ENCODE measurements at places on chromosomes 12 and 14.
A peak's percentile ranks its signal among the peaks of the same experiment; 100 is the strongest.

GRCh38 chr12:26273811-26274210 is 78.4 kb downstream of the SSPN start:
- DNase-seq = no peak

DNA sequence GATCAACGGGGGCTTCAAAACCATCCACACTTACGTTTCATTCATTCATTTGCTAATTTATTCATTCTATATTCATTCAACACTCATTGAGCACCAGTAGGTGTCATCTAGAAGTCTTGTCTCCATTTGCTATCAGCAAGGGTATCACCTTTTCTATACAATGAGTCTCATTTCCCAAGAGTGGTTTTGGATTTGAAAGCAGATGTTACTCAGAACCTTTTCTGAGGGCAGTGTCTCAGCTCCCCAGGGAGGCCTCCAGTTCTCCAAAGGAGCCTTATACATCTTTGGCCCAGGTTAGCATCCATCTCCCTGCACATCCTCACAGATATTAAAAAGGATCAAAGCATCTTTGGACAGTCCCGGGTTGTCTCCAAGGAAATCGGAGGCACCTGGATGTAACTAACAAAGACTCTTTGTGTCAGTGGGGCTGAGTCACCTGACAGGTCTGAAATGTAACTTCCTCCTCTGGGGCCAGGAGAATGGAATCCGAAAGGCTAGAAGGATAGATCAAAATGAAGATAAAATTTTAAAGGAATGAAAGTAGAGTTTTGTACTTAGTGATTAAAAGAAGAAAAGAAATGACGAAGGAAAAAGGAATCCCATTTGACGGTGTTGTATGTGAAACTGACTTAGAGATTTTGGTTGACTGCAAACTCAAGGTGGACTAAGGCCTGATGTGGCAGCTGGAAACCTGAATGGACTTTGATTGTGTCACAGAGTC is 103.0 kb downstream of the VCPKMT start:
- no peak for DNase-seq

DNA sequence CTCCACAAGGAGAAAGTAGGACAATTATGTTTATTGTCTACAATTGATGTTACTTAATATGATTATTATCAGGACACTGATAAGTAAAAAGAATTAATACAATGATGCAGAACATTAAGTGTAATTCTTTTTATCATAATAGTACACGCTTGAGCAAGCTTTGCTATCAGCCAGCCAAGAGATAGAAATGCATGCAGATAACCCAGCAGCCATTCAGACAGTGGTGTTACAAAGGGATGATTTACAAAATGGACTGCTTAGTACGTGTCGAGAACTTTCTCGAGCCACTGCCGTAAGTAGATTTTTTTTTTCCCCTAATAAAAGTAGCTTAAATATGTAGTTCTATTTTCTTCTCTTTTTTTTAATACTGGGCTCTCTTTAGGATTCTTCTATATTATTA is 116.9 kb upstream of the AEBP2 start:
- DNase-seq = no peak

DNA sequence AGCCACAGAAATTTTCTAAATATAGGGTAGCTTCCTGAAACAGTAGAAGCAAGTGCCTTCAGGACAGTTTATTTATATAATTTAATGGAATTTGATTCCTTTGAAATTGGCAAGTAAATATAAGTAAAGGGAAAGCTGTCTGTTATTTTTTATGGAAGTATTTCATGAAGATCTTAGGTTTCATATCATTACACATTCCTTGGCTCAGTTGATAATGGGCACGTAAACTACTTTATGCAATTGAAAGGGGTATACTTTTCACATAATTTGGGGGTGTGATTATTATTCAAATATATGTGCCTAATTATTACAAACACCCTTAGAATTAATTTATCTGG is 71.1 kb upstream of the RAP1B start:
- DNase-seq = no peak

DNA sequence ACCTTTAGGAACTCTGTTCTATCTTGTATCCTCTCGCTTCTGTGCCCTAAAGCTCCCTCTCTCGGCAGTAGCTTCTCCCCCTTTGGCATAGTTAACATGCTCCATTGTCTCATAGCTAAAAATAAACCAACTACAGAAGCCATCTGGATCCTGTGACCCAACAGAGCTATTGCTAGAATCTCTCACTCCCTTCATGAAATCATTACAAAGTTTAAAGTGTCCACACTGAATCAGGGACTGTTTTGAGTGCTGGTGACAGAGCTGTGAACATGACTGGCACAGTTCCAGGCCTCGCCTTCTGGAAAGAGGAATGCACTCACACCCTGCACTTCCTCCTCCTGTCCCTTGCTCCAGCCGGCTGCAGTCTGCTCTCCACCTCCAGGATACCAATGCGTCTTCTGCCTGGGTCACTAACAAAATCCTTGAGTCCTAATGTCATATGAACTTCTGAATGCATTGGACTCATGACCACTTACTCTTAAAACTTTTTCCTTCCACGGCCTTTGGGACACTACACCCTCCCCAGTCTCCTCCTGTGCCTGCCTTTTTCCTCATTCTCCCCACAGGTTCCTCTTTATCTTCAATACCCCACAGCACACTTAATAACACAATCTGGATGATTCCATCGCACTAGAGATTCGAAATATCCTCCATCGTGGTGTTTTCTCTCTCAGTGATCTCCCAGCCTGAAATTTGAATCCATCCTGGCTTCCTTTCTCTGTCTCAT is 13.2 kb downstream of the PLBD1 start:
- no peak for DNase-seq

- no peak for DNase-seq
Measured at GRCh38 chr12:103879048-103879692, 38.1 kb upstream of the NT5DC3 start.

- no peak for DNase-seq
Measured at GRCh38 chr14:101535701-101536207, 25.5 kb upstream of the DIO3 start.

- no peak for DNase-seq
Measured at GRCh38 chr14:93788543-93789227, 400 bp upstream of the PRIMA1 start.

DNA sequence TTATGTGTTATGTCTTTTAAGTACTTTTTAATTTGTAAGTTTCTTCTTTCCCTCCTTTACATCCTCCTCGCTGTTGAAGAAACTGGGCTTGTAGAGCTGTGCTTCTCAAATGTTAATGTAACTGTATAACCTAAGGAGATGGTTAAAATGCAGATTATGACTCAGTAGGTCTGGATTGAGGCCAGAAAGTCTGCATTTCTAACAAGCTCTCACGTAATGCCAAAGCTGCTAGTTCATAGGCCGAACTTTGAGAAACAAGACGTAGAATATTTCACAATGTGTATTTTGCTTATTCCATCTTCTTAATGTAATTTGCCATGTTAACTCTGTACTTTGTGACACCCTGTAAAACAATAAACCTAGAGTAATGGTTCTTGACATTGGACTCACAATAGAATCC is 193.3 kb upstream of the SYT1 start:
- DNase-seq = no peak

DNA sequence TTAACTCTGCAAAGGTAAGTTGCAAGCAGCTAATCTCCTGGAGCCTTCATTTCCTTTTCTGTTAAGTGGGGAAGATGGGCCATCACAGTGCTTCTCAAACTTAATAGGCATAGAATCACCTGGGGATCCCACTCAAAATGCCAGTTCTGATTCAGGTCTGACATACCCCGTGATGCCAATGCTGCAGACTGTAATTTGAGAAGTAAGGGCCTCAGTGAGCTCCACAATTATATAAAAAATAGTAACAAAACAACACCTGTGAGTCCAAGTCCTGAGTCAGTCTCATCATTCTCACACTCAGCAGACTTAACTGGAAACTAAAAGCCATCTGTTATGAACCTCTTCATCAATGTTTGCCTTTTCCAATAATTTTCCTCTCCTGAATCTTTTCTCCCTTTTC is 10.8 kb upstream of the PSMA6 start:
- DNase-seq = no peak

GRCh38 chr12:46692606-46693005 is 133.2 kb downstream of the SLC38A4 start:
- no peak for DNase-seq

DNA sequence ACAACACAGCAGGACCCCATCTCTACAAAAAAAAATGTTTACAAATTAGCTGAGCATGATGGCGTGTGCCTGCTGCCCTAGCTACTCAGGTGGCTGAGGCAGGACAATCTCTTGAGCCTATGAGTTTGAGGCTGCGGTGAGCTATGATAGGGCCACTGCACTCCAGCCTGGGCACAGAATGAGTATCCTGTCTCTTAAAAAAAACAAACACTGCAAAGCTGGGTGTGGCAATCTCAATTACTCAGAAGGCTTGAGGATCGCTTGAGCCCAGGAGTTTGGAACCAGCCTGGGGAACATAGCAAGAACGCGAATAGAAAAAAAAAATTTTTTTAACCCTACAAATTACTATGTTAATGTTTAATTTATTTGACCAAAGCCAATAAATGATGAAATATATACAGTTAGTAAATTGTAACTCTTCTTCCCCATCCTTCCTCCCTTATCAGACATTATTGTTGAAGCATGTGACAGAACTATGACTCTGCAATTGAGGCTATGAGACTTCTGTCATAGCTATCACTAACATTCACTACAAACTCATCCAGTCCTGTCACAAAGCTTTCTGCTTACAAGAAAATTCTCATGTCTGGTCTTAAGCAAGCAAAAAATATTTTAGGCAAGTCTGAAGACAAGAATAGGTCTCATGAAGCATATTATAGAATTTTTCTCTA is 9.8 kb downstream of the BTBD7 start:
- no peak for DNase-seq

DNA sequence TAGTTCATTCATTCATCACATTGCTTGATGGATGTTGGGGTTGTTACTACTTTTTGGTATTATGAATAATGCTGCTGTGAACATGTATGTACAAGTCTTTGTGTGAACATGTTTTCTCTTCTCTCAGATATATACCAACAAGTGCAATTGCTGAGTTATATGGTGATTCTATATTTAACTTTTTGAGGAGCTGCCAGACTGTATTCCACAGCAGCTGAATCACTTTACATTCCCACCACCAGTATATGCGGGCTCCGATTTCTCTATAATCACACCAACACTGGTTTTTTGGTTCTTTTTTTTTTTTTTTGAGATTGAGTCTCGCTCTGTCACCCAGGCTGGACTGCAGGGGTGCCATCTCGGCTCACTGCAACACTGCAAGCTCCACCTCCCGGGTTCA is 22.2 kb upstream of the PLEKHG6 start:
- DNase-seq = peak; percentile 54

GRCh38 chr12:57086493-57087009 is 2.4 kb upstream of the NAB2 start:
- DNase-seq = peak; percentile 48

GRCh38 chr12:99523853-99524252 is 123.7 kb upstream of the GARIN6 start:
- no peak for DNase-seq

DNA sequence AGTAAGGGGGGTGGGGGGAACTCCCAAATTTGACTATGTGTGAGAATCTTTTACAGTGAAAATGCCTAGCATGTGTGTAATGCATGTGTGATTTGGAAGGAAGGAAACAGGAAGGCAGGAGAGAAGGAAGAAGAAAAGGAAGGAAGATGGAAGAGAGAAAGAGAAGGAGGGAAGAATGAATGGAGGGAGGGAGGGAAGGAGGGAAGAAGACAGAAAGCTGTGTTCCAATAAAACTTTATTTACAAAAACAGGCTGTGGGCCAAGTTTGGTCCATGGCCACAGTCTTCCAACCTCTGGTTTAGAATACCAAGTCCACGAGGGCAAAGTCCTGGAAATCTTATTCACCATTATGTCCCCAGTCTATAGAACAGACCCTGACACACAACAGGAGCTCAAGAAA is 278.9 kb downstream of the KSR2 start:
- no peak for DNase-seq

DNA sequence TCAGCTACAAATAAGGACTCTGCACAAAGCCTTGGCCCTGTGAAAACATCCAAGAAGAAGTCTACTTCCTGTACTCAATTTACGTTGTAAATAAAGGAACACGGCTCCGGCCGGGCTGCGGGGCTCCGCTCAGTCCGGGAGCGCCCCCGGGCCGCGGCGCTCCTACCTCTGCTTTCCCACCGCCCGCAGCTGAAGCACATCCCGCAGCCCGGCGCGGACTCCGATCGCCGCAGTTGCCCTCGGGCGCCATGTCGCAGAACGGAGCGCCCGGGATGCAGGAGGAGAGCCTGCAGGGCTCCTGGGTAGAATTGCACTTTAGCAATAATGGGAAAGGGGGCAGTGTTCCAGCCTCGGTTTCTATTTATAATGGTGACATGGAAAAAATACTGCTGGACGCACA is 502.3 kb upstream of the FOXG1 start:
- no peak for DNase-seq

- DNase-seq = peak; percentile 34
Measured at GRCh38 chr14:63470962-63471793, 72.0 kb downstream of the PPP2R5E start.

DNA sequence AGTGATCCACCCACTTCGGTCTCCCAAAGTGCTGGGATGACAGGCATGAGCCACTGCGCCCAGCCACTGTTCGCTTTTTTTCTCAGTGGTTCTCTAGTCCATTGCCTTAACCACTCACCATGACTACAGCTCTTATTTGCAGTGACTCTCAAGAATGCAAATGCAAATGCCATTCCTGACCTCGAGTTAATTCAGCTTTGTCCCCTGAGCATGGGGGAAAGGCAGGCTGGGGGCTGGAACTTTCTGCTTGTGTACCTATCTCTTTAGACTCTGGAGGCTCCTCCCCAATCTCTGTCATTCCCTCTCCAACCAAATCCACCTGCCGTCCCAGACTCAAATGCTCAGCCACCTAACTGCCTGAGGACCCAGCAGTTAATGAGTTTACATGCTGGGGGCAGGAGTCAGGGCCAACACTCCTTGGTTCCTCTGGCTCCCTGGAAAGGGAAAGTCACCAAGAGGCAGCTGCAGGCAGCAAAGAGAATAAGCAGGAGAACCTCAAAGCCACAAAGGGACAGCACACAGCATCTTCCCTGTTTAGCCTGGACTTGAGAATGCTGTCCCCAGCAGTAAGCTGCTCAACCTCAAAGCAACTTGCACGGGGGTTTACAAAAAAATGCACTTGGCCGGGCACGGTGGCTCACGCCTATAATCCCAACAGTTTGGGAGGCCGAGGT is 5.3 kb upstream of the HNF1A start:
- DNase-seq = no peak

DNA sequence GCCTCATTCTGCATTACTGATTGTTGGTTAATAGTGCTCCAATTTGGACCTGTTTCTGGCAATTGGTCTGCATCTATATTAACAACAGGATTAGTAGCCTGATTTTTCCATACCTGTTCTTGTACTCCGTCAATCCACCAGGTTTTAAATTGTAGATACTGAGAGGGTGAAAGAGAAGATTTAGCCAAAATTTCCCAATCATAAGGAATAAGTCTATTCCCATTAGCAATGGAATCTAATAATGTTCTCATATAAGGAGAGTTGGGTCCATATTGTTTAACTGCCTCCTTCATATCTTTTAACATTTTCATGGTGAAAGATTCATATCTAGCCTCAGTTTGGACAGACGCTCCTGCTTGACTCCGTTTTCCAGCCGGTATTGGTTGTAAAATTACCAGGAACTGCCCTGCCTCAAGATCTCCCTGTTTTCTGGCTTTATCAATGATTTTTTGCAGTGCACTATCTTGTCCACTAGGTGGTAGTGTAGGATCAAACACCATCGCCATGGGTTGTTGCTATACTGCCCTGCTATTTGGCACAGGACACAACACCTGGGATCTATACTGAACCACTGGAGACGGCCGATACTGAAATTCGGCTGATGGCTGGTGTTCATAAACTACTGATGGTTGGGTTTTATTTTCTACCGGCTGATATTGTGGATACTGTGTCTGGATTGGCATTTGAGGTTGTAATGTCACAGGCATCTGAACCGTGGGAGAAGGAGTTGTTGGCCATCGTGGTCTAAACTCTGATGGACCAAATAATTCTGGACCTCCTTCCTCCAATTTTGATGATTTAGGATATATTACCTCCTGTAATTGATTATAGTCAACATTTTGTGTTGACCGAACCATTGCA is 25.2 kb downstream of the DHRS4L2 start:
- peak; percentile 36 for DNase-seq

Measured in amniotic stem cell (primary cell).